ENCODE measurements at places on chromosomes 16 and 17.

DNA sequence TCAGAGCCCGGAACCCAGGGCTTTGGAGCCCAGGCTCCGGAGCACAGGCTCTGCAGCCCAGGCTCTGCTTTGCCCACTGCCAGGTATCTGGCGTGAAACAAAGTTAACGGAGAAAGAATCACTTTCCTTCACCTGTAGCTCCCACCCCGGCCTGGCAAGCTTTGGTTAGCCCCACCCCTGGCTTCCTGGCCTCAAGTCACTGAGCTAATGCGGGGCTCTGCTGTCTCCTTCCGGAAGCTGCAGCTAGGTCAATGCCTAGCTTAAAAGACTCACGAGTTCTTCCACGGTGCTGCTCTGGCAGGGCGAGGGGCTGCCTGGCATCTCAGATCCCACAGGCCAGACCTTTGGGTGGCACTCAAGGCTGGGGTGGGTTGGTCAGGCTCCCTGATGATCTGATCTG, 21.1 kb upstream of the SPPL2C start:
- no peak for DNase-seq

DNA sequence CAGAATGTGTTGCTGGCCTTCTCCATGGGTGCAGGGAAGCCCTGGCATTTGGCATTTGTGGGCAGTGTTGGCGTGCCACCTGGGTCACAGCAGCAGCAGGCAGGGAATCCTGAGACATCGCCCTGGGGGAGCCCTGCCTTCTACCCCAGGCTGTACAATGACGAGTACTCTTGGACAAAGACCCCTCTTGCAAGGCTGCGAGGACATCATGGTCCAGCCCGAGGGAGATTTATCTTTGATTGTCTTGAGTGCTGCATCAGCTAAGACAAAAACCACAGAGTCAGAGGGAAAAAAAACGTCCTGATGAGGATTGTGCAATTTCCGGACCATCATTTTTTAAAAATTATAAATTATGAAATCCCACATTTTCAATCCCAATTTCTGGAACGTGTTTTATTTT, 3.7 kb downstream of the CRISPLD2 start:
- DNase-seq = no peak

- no peak for DNase-seq
These were observed 67.9 kb upstream of the MARCHF10 start for GRCh38 chr17:62876063-62876462.

GRCh38 chr16:69848637-69849545, 86.8 kb downstream of the WWP2 start:
- no peak for DNase-seq

DNA sequence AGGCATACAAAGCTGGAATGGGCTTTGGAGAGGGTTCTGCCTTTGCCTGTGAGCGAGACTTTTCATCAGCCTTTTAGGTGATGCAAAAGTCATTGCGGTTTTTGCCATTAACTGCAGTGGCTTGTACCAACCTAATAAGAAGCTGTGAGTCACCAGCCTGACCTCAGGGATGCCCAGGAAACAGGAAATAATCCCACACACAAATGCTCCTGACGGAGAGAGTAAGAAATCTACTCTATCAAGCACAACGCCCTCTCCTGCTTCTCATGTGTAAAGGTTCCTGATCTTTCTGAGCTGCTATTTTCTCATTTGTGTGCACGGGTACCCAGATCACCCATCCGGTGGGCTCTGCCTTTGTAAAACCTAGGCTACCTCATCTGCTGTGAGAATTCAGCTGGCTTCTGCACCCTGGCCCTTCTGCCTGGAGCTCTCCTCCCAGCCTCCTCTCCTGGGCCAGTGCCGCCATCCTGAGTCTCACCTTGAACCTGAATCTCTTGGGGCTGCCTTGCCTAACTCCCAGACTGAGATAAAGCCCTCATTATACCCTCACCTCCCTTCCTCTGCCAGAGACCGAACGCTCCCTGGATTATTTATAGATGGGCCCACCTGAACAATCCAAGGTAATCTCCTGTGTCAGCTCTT, 299.7 kb downstream of the C16orf95 start:
- no peak for DNase-seq

DNA sequence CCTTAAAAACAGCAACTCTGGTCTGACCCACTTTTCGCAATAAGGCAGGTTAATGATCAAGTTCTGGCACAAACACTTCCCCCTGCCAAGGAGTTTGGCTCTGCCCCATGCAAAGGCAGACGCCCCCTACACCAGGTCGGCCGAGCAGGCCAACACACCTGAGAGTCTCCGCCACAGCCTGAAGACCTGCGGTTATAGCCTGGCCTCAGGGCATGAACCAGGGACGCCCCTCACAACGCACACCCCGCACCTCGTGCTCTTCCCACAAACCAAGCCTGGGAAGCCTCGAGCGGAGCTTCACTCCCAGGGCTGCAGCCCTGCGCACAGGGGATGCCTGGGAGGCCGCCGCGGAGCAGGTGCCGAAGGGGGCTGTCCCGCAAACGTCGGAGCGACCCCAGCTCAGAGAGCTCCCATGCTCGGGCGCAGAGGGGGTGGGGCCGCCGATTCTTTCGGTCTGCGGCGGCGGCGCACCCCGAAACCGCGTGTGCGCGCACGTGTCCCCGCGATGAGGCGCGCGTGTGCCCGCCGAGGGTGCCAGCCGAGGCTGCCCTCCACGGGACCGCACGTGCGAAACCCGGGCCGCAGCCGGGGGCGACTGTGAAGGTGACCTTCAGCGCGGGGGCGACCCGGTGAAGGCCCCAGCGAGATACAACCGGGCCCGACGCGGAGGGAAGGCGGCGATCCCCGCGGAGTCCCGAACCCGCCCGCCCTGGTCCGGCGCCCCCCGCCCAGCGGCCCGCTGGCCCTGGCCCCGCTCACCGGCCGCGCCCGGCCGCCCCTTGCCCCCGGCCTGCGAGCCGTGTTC, 559 bp downstream of the CLUH start:
- DNase-seq = no peak

Data from NCI-H187 treated with DMSO at 0.1 percent for 48 hours (cell line).